ENCODE measurements at places on chromosomes 12 and 14.

- DNase-seq = no peak
These were observed 60.9 kb upstream of the TMTC1 start for GRCh38 chr12:29844667-29845066.

GRCh38 chr12:105948331-105948730, 190.4 kb downstream of the NUAK1 start:
- no peak for DNase-seq

DNA sequence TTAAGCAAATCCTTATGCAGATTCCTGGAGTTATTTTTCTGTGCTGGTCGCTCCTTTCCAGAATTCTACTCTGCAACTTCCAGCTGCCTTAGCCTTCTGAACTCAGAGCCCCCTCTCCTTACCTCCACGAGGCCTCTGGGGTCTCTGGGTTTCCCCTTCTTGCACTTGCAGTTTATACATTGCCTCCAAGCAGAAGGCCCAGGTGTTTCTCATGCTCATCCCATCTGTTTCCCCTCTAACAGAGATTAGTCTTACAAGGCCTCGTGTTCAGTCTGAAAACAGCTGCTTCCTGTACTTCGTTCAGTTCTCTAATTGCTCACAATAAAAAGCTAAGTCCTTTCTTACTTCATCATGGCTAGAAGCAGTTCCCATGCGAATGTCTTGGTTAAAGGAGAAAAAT, 134.4 kb upstream of the FGD4 start:
- DNase-seq = no peak

GRCh38 chr12:104480012-104480411, 23.3 kb downstream of the CHST11 start:
- DNase-seq = no peak

GRCh38 chr12:78963439-78964227, 99.1 kb downstream of the SYT1 start:
- no peak for DNase-seq

GRCh38 chr12:14514154-14514842, 53.4 kb downstream of the PLBD1 start:
- DNase-seq = no peak

GRCh38 chr12:83039413-83039812, 352.7 kb downstream of the TMTC2 start:
- no peak for DNase-seq

GRCh38 chr12:47021298-47021697, 58.1 kb upstream of the PCED1B start:
- DNase-seq = peak; percentile 20

DNA sequence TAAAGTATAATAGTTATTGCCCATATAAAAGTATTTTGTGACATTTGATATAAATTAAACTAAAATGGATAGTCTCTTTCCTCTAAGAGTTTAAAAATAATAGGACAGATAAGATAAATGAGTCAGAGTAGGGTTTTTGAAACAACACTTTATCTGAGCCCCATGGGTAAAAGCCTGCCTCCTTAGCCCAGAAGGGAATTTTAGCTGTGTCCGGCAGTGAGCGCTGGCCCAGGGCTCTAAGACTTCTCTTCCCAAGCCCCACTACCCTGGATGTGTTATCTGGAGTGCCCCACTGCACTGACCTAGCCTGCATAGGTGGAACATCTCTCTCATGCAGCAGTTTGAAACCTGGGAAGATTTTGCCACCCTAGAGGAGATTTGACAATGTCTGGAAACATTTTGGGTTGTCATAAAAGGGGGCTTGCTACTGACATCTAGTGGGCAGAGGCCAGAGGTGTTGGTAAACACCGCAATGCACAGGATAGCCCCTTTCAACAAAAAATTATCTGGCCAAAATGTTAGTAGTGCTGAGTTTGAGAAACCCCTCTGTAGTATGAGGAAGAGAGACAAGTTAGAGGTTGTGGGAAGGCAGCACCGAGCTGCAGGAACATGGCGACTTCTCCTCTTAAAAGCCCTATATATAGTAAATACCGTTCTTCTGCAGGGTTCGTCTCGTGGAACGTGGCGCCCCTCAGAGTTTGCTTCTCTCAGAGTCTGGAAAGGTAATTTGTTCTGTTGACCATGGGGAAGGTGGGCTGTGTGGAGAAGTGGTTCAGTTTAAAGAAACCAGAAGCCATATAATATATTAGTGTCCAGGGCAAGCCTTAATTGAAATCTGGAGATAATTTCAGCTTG, 29.3 kb upstream of the ATF1 start:
- peak; percentile 2 for DNase-seq

DNA sequence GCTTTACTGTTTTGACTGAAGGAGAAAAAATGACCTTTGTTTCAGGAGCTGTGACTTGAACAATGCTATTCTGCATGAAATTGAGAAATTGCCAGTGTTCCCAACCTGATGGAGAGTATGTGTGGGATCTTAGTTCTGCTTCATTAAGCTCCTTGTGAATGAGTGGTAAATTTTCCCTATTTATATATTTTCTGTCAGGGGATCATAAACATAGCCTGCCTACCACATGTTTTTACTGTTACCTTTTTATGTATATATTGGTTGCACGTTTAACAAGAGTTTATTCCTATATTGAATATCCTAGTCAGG, 271.7 kb downstream of the PDZRN4 start:
- no peak for DNase-seq

- no peak for DNase-seq
These were observed 138.4 kb upstream of the PARP11 start for GRCh38 chr12:4011597-4011996.

GRCh38 chr14:92686900-92687427, 61.5 kb downstream of the LGMN start:
- peak; percentile 61 for DNase-seq

DNA sequence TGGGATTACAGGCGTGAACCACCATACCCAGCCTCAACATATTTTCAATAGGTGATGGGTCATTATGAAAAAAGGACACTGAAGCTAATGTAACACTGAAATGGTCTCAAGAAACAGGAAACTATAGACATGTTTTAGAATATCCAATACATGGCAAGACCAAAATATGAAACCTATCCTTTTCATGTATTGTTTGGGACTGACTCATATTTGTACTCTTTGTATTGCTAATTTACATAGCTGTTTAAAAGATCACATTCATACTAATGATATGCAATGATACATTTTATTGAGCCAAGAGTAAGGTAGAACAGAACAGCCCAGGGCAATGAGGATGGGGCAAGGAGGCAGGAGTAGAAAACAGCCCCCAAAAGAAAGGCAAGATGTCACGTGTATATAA, 32.6 kb downstream of the RESF1 start:
- no peak for DNase-seq

DNA sequence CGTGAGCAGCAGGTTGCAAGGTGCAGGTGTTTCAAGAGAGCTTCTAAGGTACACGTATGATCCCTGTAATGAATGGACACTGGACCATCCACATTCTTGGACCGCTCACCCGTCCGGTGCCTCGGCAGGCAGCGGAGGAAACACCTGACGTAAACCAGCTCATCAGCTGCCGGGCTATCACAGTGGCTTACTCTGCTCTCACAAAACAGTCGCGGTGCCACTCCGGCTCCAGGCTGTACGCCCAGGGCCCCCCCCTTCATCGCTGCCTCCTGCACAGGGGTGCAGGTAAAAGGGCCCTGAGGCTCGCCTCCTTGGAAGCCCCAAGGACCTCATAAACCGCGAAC, 436 bp downstream of the VPS33A start:
- no peak for DNase-seq

DNA sequence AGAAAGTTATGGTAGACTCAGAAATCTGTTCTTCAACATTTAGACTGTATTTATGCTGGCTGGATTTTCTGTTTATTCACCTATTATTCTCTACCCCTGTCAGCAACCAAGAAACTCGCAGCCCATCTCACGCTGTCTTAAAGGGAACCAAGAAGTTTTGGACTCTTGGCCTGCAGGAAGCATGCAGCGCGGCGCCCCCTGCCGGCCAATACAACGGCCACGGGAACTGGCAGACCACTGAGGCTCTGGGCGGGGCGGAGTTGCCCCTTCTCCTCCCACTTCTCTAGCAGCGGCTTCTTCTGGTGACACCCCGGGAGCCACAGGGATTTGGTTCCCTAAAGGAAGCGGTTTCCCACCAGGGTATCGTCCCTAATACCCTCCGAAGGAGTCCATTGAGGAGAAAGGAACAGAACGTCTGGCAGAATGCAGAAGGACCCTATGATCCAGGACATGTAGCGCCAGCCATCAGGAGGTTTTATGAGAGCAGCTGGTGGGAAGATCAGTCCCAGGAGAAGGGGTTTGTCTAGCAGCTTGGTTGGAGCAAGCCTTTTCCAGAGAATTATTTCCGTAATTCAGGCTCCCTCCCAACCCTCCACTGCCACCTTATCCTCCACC, 21.0 kb upstream of the RNASE2 start:
- DNase-seq = no peak

DNA sequence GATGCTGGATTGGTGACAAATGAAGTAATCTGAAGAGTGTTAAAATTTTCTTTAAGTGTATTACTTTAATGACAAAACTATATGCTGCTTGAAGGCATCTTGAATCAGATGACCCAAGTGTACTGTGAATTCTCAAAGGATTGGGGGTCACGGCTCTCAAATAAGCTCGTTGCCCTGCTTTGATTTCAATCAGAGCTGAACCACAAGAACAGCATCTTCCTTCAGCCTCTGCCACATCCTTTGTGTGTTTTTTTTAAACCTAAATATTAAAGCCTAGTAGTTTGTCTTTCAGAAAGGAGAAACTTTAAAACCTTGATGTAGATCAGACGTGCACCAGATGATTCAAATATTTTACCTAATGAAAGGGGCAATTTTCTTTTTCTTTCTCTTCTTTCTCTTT, 11.7 kb downstream of the ELK3 start:
- no peak for DNase-seq

DNA sequence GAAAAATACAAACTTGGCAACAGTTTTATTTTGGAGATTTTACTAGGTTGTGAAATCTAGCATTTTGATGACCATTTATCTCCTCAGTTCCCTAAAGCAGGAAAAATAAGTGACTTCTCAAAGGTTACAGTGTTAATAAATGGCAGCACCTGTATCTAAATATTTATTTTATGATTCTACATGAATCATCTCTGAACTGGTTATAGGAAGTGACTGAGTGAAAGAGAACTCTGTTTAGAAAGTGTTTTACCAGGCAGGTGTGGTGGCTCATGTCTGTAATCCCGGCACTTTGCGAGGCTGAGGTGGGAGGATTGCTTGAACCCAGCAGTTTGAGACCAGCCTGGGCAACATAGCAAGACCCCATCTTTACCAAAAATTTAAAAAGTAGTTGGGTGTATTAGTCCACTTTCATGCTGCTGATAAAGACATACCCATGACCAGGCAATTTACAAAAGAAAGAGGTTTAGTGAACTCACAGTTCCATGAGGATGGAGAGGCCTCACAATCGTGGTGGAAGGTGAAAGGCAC, 26.3 kb downstream of the MIPOL1 start:
- DNase-seq = no peak

- no peak for DNase-seq
These were observed 861.0 kb downstream of the RPS29 start for GRCh38 chr14:48725051-48725734.
